ENCODE measurements at places on chromosomes 5 and 9.

DNA sequence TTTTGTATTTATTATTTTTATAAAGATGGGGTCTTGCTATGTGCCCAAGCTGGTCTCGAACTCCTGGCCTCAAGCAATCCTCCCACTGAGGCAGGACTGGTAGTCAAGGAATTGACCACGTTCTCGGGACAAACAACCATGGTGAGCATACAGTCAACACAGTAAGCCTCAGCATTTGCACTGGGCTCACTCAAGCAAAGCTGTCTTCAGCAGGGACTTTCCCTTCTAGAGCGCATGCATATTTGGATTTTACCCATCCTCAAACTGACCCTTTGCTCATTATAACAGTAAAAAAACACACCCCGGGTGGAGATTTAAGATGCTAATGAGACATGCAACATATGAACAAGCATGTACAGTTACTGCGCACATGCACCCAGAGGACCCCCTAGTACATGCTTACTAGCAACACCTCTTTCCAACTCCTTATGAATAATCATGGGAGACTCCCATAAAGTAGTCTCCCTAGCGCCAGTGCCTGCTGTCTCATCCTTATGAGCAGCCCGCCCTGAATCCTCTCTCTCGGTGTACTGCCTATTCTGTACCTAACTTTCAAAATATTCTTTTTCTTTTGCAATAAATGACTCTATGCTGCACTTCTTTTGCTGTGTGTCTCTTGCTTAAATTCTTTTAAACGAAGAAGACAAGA lies 41.5 kb downstream of the C5orf22 start:
- DNase-seq: no peak

DNA sequence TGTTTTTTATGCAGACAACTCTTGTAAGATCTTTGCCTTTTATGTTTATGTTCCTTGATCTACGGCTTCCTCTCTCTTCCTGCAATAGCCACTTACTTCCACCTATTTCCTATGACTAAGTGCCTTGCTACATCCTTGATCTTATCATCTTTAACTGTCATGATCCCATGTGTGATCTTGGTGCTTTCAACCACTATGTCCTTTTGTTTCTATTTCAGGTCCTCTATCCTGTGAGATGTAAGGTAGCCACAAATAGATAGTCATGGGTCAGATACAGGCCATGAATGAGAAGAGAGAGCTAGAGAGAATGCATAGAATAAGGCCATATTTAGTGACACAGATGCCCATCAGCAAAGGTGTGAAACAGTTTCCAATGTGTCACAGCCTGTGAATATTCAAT lies 243.6 kb upstream of the HAPLN1 start:
- DNase-seq: no peak

GRCh38 chr9:212297-212696 lies 2.4 kb upstream of the DOCK8 start:
- no peak for DNase-seq

DNA sequence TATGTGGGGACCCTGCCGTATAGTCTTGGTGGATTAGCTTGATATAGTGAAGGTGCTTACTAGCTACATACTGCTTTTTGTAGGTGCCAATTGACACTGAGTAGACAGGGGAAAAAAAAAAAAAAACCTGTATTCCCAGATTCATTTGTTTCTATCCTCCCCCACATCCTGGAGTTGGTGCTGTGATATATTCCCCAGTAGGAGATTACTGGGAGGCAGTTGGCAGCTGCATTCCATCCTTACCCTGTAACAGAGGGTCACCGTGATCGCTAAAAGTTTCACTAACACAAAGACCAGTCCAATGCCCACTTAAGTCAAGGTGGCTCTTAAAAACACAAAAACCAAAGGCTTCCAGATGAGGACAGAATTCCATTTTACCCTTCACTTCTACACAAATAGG lies 27.4 kb upstream of the TOMM5 start:
- DNase-seq: no peak

- no peak for DNase-seq
Measured at GRCh38 chr5:69105996-69106906, 12.4 kb downstream of the SLC30A5 start.

- DNase-seq: no peak
Measured at GRCh38 chr5:114949756-114950155, 220.0 kb downstream of the TRIM36 start.

- no peak for DNase-seq
Measured at GRCh38 chr9:105535920-105536668, 21.8 kb upstream of the FKTN start.

GRCh38 chr9:105039175-105039799 lies 111.3 kb upstream of the ABCA1 start:
- no peak for DNase-seq

DNA sequence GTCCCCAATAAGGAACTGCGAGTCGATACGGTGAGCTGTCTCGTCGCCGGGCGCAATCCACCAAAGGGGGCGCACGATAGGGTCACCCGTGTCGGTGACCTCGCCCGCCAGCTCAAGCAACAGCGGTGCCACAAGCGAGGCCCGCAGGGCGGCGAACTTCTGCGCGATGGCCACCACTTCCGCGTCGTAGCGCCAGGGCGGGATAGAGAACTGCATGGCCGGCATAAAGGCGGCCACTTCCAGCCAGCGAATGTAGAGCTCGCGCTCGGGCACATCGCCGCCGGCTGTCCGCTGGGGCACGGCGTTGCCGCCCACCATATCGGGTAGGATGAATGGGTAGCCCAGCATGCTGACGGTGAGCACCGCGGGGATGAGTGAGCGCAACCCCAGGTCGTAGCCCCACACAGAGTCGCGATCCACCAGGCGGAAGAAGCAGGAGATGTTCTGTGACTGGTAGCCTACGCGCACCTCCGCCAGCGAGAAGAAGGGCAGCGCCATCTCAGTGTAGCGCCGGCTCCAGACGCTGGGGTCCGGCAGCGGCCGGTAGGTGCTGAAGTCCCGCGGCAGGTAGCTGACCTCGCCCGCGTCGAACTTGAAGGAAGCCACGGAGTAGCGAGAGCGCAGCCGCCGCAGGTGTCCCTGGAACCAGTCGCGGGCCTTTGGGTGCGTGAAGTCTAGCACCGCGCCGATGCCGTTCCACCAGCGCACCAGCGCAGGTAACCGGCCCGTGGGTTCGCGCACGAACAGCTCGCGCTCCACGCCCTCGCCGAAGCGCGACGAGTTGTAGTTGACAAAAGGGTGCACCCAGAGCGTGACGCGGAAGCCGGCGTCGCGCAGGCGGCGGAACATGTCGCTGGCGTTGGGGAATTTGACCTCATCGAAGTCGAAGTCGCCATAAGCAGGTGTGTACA lies 5.5 kb downstream of the MYORG start:
- no peak for DNase-seq

- DNase-seq: no peak
Measured at GRCh38 chr9:121358751-121359150, 11.3 kb downstream of the STOM start.

DNA sequence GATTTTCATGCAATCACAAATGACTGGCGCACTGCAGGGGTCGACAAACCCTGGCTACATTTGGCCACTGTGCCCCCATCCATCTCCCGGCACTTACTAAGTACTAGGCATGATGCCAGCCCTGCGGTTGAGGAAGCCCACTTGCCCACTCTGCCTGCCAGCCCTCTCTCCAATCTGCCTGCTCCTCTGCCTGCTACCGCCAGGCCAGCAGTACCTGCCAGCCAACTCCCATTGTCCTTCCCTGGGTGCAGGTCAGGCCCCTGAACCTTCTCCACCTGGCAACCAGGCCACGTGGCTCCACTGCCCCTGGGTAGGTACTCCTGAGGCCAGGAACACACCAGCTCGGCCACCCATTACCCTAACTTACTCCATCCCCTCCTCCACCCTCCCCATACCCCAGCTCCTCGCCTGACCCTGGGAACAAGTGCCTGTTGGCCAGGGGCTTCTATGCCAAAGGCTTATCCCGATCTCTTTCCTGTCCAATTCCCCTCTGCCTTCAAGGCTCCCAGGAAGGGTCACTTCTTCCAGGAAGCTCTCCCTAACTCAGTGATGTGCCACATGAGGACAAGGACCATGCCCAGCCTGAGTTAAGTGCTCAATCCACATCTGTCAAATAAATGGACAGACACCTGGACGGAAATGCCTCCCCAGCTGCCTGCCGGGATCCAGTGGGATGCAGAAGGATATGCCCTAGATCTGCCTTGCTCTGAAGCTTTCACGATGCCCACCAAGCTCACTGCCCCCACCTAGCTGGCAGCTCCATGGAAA lies 6.6 kb downstream of the EEIG1 start:
- DNase-seq: no peak

DNA sequence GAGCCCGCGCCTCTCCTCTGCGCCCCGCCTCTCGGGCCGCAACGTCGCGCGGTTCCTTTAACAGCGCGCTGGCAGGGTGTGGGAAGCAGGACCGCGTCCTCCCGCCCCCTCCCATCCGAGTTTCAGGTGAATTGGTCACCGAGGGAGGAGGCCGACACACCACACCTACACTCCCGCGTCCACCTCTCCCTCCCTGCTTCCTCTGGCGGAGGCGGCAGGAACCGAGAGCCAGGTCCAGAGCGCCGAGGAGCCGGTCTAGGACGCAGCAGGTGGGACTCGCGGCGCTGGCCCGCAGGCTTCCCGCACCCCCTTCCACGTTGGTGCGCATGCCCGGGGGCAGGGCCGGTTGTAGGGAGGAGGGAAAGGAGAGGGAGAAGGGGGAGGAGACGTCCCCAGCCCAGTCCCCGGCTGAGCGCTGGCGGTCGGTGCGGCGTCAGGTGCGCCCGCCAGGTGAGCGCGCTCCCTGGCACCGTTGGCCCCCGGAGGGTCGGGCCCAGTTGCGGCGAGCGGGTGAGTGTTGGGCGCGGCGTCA lies at the start of gene OCLN:
TSS of gene OCLN (plus strand) at position 400 of the 532 bp plus-strand sequence. CDS start 11,455 bp downstream, outside the sequence.
- DNase-seq: peak; percentile 55

DNA sequence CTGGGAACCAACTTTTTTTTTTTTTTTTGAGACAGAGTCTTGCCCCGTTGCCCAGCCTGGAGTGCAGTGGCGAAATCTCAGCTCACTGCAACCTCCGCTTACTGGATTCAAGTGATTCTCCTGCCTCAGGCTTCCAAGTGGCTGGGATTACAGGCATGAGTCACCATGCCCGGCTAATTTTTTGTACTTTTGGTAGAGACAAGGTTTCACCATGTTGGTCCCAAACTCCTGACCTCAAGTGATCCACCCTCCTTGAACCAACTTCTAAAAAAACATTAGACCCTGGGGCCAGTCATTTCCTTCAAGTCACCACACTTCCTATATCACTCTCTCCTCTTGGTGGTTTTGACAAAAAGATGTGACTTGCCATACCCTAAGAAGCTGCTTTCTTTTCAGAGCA lies 10.9 kb upstream of the SHROOM1 start:
- DNase-seq: no peak

- peak; percentile 40 for DNase-seq
Measured at GRCh38 chr5:145178641-145179523, 656.3 kb downstream of the PRELID2 start.

GRCh38 chr9:76980566-76980965 lies 38.9 kb upstream of the FOXB2 start:
- DNase-seq: no peak

- DNase-seq: peak; percentile 40
Measured at GRCh38 chr9:104776797-104777196, 12.9 kb downstream of the NIPSNAP3B start.

DNA sequence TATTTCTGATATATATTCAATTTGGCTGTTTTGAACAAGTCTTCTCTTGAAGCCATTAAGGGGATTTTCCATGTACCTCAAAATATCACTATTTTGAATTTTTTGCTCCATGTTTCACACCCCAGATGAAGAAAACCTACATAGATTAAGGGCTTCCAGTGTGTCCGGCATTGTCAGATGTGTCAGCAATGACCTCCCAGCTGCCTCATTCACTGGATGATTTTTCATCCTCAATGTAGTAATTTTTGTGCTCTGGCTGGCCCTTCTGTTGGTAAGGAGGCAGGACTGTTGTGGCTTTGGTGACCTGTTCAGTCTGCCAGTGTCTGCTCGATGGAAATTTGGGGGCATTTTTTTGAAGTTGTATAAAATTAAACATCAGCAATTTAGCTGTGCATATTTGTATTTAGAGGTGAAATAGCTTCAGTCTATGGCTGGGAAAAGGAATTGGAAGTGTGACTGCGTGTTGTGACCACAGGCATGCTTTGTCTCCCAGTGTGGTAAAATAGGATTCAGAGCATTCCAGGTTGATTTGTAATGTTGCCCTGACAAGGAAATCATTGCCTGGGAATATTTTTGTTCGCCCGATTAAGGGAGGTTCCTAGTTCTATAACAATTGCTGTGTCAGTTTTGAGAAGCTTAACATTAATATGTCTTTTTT lies 312.4 kb downstream of the ARHGEF28 start:
- DNase-seq: peak; percentile 86

GRCh38 chr9:125049212-125050049 lies 93.9 kb downstream of the SCAI start:
- no peak for DNase-seq

GRCh38 chr5:174411479-174411819 lies 312.9 kb upstream of the MSX2 start:
- DNase-seq: no peak

- DNase-seq: peak; percentile 72
Measured at GRCh38 chr9:121972501-121972981, 120.6 kb downstream of the TTLL11 start.

DNA sequence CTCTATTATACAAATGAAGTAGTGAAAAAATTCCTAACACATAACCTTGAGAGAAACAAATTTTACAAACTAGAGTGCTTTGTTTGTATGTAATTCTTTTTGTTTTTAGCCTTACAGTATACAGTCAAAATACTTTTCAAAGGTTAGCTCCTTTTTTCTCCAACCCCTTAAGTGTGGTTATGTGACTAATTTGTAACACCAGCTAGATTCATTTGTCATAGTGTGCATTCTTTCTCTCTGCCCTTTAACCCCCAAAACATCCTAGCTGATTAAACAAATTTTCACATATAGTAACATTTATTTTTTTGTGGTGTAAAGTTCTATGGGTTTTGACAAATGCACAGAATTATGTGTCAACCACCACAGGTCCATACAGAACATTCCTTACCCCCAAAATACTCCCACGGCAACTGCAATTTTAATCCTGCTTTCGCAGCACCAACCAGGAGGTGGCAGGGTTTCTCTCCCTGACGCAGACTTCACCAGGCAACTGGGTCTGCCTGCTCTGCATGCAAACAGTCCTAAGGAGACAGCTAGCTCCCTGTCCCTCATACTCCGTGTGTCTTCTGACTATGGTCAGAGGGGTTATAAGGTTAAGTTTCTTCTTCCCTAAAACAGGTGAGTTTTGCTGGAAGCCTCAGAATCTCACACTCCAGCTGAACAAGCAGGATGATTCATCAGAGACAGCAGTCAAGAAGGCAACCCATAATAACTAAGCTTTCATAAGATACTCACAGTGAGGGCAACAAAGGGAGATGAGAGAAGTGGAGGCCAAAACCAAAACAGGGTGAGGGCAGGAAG lies 44.5 kb upstream of the NR5A1 start:
- peak; percentile 86 for DNase-seq

DNA sequence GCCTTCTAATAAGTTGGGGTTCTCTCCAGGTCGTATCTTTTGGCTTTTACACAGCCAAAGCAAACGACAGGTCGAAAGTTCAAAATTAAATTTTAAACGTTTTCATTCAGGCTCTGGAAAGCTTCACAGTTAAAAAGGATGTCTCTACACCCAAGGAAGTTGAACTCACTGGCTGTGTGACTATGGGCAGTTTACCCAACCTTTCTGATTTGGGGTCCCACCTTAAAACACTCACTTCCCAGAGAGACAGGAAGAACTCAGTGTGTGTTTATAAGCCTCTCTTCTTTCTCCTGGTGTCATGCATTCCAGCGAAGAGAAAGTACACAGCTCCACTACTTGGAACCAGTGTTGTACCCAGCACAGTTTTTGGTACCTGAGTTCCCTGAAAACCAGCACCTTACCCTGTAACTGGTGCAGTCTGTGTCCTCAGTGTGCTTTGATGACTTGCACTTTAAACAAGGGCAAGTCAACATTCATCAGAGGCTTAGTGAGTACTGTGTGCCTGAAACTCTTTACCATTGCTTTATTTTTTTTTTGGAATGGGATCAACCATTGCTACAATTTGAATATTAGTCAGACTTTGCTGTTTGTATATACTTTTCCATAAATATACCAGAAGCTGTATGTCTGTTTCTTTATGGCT lies 1.7 kb downstream of the SRD5A1 start:
- no peak for DNase-seq

All from AG20443 (cell line).